NCI-H526 (cell line): ENCODE measurements at places on chromosomes 1 and 21.

DNA sequence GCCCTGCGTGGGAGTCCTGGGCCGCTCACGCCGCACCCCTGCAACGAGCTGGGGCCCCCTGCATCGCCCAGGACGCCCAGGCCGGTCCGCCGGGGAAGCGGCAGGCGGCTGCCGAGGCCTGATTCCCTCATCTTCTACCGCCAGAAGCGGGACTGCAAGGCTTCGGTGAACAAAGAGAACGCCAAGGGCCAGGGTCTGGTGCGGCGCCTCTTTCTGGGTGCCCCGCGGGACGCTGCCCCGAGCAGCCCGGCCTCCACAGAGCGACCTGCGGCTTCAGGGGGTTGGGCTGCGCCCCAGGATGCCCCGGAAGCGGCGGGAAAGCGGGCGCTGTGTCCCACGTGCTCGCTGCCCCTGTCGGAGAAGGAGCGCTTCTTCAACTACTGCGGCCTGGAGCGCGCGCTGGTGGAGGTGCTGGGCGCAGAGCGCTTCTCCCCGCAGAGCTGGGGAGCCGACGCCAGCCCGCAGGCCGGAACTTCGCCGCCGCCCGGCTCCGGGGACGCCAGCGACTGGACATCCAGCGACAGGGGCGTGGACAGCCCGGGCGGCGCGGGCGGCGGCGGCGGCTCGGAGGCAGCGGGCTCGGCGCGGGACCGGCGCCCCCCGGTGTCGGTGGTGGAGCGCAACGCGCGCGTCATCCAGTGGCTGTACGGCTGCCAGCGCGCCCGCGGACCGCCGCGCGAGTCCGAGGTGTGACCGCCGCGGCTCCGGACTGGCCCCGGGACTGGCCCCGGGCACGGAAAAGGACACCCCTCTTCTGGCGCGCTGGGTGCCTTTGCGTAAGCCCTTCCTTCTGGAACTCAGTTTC, 2.7 kb downstream of the FAM110D start:
- DNase-seq, result peak; percentile 73

GRCh38 chr1:20476265-20477038, 9.6 kb downstream of the CAMK2N1 start:
- peak; percentile 45 for DNase-seq

DNA sequence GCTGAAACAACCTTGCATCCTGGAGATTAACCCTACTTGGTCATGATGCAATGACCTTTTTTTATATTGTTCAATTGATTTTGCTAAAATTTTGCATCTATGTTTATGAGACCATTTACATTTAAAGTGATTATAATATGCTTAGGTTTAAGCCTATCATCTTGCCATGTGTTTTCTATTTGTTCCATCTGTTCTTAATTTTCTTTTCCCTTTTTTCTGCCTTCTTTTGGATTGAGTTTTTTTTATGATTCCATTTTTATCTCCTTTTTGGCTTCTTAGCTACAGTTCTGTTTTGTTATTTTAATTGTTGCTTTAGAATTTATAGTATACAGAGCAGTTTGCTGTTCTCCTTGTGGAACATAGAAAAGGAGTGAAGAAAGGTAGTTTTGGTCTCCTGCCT, 385.1 kb upstream of the USP24 start:
- no peak for DNase-seq

GRCh38 chr1:60977661-60978060, 104.7 kb upstream of the NFIA start:
- DNase-seq, result no peak

DNA sequence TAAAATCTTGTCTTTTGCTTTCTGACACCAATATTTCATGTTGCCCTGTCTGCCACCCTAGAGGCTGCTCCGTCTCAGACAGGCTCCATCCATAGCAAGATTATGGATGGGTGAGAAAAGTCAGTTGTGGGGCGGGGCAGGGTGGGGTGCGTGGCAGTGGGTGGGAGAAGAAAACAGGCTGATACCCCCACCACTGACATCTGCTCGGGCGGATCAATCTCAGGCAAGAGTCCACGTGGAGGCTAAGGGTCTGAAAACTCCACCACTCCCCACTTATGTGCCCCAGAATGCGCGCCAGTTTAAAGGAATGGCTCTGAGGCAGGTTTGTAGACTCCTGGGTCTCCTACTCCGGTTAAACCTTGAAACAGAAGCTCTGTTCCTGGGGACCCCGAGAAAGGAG, 101.5 kb downstream of the HLCS start:
- no peak for DNase-seq

- no peak for DNase-seq
These were observed 587 bp downstream of the TMEM53 start for GRCh38 chr1:44673675-44674112.

- peak; percentile 35 for DNase-seq
These were observed 19.9 kb downstream of the SOX13 start for GRCh38 chr1:204092632-204093420.

GRCh38 chr1:36224537-36225282, 467 bp downstream of the THRAP3 start:
- peak; percentile 98 for DNase-seq

GRCh38 chr1:85344256-85344694, 67.8 kb upstream of the BCL10 start:
- DNase-seq, result no peak

DNA sequence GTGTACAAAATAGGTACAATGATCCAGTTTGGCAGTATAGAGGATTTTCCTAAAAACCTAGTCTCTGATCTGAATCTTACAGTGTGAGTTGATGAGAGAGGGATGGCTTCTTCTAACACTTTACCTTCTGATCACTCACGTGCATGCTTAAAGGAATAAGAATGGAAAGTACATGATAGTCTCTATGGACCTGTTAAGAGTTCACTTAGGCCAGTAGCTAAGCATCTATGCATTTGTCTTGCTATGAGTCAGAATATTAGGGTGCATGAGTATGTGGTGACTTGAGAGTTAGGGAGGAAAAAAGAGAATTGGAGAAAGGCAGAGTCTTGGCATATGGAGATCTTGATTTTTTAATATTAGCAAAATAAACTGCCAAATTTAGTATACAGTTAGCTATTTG, 206.3 kb downstream of the COL11A1 start:
- no peak for DNase-seq

DNA sequence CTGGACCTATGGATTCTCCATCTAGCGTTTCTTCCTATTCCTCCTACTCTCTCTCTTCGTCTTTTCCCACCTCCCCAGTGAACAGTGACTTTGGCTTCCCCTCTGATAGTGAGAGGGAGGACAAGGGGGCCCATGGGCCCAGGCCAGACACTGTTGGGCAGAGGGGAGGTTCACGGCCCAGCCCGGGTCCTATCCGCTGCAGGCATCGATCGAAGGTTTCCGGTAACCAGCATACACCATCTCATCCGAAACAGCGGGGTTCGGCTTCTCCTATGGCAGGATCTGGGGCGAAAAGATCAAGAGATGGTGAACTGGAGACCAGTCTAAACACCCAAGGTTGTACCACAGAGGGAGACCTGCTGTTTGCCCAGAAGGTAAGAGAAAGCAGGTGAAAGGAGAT, 906 bp downstream of the CIART start:
- no peak for DNase-seq

GRCh38 chr1:99292886-99293285, 28.6 kb downstream of the PLPPR4 start:
- no peak for DNase-seq

GRCh38 chr1:9630331-9631111, 21.0 kb upstream of the PIK3CD start:
- DNase-seq, result no peak

DNA sequence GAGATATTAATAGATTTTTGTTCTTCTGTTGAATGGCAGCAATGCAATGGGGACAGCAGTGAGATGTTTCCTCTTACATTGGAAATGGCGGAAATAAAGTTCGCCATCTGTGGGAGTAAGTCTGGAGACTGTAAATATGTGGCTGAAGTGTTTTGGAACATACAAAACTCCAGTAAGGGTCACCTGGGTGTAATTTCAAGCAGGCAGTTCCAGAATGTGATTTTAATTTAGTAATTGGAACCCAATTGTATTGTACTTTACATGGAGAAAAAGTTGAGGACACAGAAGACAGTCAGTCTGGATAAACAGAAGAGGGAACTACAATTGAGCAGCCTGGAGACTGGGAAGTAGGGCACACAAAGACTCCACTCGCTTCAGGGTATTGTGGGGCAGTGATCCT, 108.6 kb downstream of the NTMT2 start:
- DNase-seq, result no peak

GRCh38 chr1:166918088-166918955, 42.3 kb upstream of the TADA1 start:
- DNase-seq, result no peak

DNA sequence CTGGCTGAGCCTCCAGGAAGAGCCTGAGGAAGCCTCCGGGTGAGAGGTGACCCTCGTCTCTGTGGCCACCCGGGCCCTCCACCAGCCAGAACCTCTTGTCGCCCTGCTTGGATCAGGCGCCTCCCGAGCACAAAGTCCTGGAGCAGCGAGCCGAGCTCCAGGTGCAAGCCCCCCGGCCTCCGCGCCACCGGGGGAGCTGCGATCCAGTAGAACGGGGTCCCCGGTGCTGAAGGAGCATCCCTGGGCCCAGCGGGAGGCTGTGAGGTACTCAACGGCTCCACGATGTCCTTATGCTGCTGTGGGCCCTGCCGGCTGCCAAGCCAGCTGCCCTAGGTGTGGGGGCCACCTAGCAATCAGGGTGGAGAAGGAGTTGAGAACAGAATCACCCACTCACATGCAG, 102.8 kb downstream of the PRDM16 start:
- DNase-seq, result no peak

- no peak for DNase-seq
These were observed 119.0 kb upstream of the TNR start for GRCh38 chr1:175862408-175862807.

- peak; percentile 90 for DNase-seq
These were observed at the start of gene KIRREL1 for GRCh38 chr1:157993147-157993917. Gene KIRREL1 (plus strand): TSS chr1:157993645. CDS start chr1:157993677, 32 bp downstream.

DNA sequence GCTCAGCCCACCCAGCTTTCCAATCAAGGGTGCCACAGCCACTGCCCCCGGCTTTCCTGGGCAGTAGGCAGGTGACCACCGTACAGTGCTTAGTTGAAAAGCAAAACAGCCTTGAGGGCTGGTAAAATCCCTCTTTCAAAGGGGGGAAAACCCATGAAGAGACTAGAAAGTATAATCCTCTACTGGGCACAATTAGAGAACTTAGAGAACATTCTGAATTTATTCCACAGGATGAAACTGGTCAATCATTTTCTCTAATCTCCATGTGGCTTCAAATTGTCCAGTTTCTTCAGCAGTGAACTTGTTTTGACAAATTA, 15.3 kb upstream of the LRRC47 start:
- no peak for DNase-seq

- DNase-seq, result no peak
These were observed 56.6 kb upstream of the CR2 start for GRCh38 chr1:207397525-207397926.

DNA sequence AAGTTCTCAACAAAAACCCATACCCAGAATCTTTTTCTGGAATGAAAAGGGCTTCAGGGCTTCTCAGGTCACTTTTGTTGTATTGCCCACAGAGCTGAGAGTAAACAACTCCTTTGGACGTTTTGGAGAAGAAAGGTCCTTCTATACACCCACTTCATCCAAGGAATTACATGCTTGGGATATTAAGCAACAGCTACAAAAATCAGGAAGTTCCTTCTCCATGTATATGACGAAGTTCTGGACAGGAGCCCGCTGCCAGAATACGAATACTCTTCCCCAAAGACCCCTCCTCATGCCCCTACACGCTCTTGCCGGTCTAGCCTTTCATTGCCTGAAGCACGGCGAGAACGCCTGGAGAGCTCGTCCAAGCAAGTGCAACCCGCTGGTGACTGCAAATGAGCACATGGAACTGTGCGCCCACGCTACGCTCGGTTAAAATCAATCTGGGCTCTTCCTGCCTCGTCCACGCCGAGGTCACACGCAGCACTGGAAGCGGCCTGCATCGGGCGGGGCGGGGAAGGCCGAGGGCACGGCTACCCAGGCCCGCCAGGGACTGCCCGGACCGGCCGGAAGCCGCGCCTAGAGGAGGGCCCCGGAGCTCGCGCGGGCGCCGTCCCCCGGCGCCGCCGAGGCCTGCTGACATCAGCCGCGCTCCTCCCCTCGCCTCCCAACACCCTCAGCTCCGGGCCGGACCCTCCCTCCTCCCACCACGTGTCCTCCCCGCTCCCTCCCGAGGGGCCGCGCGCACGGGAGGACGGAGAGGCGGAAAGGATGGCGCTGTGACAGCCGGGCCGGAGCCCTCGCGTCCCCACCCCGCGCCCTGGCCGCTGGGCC, at the start of gene POGK:
Gene POGK, plus strand, starts transcription at position 710 of the 834 bp plus-strand sequence. CDS start 1,482 bp downstream, outside the sequence.
- peak; percentile 87 for DNase-seq

GRCh38 chr1:202069662-202070061, 53.1 kb upstream of the GPR37L1 start:
- DNase-seq, result no peak

DNA sequence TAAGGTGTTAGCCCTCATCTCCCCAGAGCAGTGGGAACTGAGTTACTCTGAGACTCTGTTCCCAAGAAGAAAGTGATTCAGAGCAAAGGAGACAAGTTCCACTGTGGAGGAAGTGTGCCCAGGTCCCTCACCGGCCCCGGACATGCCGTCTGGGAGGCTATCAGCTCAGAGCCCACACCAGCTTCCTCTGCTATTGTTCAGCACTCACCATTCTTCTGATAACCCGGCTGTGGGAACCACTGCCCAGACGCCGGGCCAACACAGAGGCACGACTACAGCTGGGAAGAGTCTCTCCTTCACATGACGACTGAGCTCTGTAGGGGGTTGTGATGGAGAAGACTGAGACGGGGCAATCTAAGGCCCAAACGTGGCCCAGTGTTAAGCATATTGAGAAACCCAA, 34.2 kb upstream of the GJA5 start:
- DNase-seq, result no peak

- DNase-seq, result no peak
These were observed 136.8 kb downstream of the NTPCR start for GRCh38 chr1:233086961-233087881.

DNA sequence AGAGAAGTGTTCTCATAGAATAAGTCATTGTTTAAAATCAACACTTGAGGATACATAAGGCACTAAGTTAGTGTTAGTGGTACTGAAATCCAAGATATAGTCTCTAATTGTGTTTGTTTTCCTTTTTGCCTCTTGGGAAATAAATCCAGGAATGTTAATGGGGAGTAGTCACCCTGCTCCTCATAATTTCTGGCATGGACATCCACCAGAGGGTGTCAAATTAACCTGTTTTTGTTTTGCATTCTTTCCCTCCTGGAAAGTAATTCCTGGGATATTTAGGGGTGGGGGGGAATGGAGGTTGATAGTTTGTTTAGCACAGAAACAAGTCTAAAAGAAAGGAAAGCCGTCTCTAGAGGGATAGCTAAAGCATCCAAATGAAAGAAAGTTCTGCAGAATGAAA, 87.8 kb upstream of the MAP1LC3C start:
- no peak for DNase-seq

- no peak for DNase-seq
These were observed 251.2 kb upstream of the POU3F1 start for GRCh38 chr1:38297842-38298241.

- DNase-seq, result no peak
These were observed 15.4 kb downstream of the COL16A1 start for GRCh38 chr1:31688233-31688918.

- peak; percentile 52 for DNase-seq
These were observed 81.6 kb downstream of the KIRREL1 start for GRCh38 chr1:158075078-158075477.

GRCh38 chr1:162349635-162350330, 26.9 kb downstream of the SPATA46 start:
- DNase-seq, result peak; percentile 33

GRCh38 chr1:40338745-40339419, 21.8 kb upstream of the COL9A2 start:
- peak; percentile 96 for DNase-seq

GRCh38 chr1:204313675-204314074, 46.1 kb downstream of the PLEKHA6 start:
- no peak for DNase-seq
